ENCODE measurements at places on chromosomes 3 and 15. TPM values are rescaled to one million over a fixed set of nuclear protein-coding genes. Genes with fewer than 3 reads are reported as not detected.

GRCh38 chr15:63972801-63973200 is 73.5 kb downstream of the DAPK2 start:
- DNase-seq = no peak

GRCh38 chr3:73622091-73622805 is 2.5 kb downstream of the PDZRN3 start:
- DNase-seq = no peak

DNA sequence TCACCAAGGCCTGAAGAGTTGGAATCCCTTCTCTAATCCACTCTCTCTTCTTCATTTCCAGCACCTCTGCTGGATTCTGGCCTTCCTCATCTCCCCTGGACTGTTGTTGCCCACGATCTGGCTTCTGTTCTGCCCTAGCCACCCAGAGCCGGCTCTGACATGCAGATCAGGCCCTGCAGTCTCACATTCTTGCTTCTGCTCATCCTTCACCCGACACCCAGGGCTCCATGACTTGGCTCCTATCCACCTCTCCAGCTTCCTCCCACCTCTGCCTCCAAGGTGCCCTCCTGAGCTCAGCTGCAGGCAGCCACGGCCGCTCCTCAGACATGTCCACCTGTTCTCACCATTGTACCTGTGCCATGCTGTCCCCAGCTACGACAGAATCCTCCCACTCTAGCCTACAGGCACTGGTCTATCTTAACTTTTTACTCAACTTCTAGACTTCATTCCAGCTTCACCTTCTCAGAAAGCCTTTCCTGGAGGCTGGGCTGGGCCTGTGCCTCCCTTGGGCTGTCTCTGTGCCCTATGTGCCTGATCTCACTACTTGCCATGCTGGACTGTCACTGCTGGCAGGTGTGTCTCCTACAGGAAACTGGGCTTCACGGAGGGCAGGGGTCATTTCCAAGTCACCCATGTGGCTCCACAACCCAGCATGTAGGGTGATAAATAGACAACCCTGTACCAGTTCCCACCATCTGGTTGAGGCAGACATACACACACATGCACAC is 16.0 kb upstream of the TBC1D21 start:
- DNase-seq = no peak

DNA sequence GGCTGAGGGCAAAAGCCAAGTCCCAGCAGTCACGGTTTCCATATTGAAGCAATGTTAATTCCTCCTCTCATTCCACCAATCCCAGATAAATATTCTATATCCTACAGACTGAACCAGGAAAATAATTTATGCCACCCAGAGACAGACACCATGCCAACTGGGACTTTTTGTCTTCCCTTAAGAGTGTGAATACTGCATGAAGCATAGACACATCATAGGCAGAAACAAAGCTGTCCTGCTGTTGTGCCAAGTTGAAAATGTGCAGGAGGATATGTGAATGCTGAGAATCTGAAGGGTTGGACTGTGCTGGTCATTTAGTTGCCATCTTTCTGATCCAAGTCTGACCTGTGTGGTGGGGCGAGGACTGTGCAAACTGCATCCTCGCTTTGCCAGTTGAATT is 37.7 kb downstream of the RFTN1 start:
- DNase-seq = no peak

GRCh38 chr15:75597667-75598341 is 18.7 kb upstream of the PTPN9 start:
- DNase-seq = no peak

- DNase-seq = peak; percentile 90
Measured at GRCh38 chr3:146550743-146551510, 6.5 kb upstream of the PLSCR1 start.

The IFRD2 gene
- polyA plus RNA-seq = 28.1 TPM

DNA sequence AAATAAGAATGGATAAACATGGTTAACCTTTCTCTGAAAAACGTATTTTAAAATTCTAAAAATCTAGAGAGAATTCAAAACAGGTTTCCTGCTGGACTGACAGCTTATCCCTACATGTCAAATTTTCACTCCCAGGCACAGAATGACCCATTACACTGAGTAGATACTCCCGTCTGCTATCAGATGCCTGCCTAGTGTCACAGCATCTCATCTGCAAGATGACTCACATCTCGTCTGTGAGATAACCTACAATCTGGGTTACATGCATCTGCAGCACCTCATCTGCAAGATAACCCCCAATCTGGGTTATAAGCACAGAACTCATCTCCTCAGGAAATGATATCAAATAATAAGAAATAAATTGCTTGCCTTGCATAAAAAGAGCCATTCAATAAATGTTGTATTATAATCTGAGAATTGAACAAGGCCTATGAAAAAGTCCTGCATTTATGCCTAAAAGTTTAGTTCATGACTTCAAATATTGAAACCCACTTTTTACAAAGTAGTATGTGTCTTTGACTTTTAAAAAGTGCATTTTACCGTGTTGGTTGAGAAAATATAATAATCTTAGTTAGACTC is 188.3 kb upstream of the THBS1 start:
- DNase-seq = no peak

GRCh38 chr3:12178091-12178820 is 19.5 kb upstream of the TIMP4 start:
- DNase-seq = peak; percentile 63

The HHATL gene
- polyA plus RNA-seq = not detected
